ENCODE measurements at places on chromosomes 16 and 17.

- no peak for DNase-seq
Observed at GRCh38 chr16:55444754-55445485, 34.1 kb upstream of the MMP2 start.

- no peak for DNase-seq
Observed at GRCh38 chr16:6558126-6558525, 774.5 kb upstream of the RBFOX1 start.

DNA sequence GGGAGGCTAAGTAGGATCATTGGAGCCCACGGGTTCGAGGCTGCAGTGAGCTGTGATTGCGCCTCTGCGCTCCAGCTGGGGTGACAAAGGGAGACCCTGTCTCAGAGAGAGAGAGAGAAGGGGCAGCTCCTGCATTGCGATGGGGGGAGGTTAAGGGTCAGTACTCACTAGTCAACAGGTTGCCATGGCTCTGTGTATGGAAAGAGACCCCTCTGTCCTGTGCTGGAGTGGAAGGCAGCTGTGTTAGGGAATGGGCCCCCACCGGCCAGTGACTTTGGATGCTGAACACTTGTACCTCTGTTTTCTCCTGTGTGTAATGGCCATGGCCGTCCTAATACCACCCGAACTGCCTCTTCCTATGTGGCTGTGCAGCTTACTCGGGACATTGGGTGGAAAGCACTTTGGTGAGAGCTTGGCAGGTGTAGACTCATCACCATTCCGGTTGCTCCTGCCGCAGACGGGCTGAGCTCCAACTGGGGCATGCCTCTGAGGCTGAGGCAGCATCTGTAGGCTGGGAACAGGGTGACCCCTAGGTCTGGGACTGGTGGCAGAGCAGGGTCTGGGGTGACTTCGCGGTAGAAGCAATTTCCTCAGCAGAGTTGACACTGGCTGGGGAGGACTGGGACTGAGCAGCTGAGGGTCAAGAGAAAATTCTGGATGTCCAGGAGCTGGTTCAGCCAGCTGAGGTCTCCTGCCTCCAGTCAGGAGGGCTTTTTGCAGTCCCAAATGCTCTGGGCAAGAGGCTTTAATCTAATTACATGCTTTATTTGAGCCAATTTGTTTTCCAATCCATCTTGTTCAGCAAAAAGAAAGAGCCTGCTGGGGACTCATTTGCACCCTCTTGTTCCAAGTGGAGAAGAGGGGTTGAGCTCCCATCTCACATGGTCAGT, 184.5 kb downstream of the NTN1 start:
- no peak for DNase-seq

- DNase-seq, result no peak
Observed at GRCh38 chr17:16915752-16916556, 56.0 kb downstream of the TNFRSF13B start.

GRCh38 chr17:71760062-71760720, 360.6 kb upstream of the SOX9 start:
- no peak for DNase-seq

DNA sequence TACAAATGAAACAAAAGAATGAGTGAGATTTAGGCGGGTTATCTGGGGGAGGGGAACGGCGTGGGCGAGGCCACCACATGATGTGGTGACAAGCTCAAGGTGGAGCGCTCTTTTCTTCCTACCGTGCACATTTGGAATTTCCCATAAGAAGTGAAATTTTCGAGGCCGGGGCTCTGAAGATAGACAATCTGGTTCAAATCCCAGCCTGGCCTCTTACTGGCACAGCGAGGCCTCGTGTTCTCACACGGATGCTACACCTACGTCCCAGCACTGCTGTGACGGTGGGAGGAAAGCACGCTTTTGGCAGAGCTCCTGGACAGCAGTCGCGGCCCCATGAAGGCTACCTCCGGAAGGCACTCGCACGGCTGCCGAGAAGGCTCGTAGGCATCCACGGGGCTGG, 25.2 kb downstream of the ZDHHC7 start:
- peak; percentile 21 for DNase-seq

DNA sequence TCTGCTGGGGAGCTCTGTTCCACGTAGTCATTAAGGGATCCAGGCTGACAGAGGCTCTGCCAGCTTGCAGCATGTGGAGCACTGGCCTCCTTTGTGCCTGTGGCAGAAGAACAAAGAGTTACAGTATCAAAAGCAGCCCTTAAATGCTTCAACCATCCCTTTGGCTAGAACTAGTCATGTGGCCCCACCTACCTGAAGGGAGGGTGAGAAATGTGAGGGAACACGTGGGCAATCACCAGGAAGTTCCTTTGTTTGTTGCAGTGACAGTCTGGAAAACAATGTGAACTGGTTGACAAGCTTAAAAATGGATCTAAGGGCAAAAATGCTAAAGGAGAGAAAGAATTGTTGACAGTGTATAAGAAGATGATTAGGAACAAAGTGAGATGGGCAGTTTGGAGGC, 290.4 kb upstream of the HSBP1 start:
- DNase-seq, result no peak

All from stimulated activated CD4-positive, alpha-beta T cell treated with anti-CD3 and anti-CD28 coated beads, Interleukin-1b, Interleukin-23, amount 100 ng/mL, for 4 hours (primary cell).